EH (cell line): ENCODE measurements at places on chromosomes 16 and 17.

DNA sequence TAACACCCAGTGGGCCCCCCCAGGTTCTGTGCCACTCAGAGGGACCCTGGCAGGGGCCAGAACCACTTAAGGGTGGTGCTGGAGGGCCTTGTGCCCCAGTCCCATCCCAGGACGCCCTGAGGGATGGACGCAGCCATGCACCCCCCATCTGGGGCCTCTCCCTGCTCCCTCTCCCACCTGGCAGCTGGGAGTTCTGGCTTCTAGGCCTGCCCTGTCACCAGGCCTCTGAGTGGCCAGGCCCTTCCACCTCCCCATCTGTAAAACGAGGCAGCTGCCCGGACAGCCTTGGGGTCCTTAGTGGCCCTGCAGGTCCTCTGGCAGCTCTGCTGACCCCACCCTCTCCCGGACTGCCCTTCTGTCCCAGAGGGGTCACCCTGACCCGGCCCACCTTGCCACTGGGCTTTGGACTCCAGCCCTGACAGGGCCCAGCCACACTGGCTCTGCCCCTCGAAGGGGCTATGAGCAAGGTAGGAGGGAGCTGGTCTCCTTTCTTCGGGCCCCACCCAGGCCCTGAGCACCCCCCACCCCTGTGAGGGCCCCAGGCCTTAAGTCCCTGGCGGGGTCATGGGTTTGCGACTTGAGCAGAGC is 12.3 kb downstream of the PAM16 start:
- DNase-seq: no peak

DNA sequence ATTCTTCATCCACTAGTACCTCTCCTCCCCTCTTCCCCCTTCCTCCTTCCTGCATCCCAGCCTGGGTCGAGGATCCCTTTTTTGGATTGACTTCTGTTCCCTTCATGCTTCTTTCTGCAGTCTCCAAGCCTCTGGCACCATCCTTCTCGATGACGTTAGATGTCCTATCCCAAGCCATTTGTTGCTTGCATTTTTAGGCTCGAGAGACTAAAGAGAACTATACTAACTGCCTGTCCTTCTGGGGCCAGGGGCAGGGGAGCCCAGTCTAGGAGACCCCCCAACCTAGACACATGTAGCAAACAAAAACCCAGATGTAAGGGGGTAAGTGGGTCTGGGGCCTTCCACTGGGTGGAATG is 23.9 kb downstream of the UNK start:
- DNase-seq: no peak

DNA sequence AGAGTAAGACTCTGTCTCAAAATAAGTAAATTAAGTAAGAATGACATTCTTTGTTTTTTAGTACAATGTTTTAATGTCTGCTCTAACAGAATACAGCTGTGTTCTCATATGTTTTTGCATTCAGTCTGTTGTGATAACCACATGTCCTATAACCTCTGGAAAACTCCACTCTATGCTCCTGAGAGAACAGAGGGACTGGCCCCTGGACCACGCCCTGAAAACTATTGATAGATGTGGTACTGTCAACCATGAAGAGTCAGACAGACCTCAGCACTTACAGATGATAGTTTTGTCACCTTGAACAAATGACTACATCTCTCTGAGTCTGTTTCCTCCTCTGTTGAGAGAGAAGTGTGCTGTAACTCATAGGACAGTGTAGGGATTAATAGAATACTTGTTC is 7.9 kb downstream of the SUPT6H start:
- no peak for DNase-seq

- DNase-seq: peak; percentile 62
Observed at GRCh38 chr16:10156099-10156498, 26.1 kb downstream of the GRIN2A start.
